Occipital lobe (tissue), 3 donors: ENCODE measurements at places on chromosomes 12 and 14.

DNA sequence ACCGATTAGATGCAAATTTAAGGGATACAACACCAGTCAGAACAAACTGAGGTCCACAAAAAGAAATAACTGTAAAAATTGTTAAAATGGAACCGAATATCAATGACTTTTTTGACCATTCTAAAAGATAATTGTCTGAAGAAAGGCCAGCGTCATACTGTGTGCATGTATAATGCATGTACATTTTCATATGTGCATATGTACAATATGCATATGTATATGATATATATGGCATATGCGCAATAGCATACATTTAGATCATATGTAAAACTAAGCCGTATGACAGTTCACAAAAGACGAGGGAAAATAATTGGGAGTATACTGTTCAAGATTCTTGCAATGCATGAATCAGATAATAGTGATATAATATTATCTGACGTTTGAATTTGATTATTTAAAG is 475.8 kb upstream of the TMEM132C start:
- DNase-seq: no peak

GRCh38 chr12:14833952-14834351 is 9.4 kb downstream of the ART4 start:
- DNase-seq: no peak

GRCh38 chr14:89384023-89384422 is 33.0 kb downstream of the FOXN3 start:
- DNase-seq: no peak

DNA sequence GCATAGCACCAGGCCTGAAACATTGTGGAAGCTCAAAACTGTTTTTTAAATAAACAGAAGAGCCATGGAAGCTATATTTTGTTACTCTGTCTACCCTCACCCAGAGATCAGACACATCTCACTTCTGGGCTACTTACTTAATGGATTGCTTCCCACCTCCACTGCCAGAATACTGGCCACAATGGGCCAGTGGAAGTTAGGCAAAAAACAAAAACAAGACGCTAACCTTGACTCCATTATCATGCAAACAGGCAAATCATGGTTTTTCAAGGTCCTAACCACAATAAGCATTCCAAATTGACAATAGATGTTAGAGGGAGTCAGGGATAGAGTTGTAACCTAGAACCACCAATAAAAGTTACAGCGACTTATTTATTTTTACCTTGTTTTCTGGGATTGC is 52.7 kb upstream of the PTCSC3 start:
- DNase-seq: no peak

DNA sequence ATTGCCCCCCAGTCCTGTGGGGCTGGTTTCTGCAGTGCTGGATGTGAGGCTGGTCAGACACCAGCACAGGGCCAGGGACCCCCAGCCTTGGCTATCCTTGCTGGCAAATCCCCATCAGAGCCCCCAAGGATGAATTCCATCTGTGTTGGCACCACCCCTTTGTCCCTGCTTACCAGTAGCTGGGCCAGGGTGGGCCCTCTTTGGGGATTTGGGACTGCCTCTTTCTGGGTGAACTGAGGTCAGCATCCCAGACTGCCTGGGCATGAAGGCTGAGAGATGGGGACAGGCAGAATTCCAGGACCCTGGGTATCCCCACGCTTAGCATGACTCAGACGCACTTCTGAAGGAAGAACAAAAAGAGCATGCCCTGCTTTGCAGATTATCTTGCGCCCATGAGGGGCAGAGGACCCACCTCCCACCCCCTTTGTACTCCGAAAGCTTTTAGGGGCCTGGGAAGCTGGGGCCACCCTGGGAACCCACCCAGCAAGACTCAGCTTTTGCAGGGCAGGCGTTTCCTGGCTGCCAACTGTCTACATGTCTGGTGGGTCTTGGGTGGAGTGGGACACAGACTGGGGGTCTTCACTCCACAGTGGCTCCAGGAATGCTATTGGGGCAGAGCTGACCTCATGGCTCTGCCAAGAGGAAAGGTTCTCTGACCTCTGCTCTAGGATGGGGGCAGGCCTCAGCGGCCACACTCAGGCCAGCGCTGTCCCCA is 26.8 kb downstream of the RFLNA start:
- DNase-seq: no peak

GRCh38 chr14:95098984-95099599 is 58.2 kb downstream of the DICER1 start:
- DNase-seq: no peak

GRCh38 chr14:60848066-60848465 is 113.5 kb downstream of the MNAT1 start:
- no peak for DNase-seq

DNA sequence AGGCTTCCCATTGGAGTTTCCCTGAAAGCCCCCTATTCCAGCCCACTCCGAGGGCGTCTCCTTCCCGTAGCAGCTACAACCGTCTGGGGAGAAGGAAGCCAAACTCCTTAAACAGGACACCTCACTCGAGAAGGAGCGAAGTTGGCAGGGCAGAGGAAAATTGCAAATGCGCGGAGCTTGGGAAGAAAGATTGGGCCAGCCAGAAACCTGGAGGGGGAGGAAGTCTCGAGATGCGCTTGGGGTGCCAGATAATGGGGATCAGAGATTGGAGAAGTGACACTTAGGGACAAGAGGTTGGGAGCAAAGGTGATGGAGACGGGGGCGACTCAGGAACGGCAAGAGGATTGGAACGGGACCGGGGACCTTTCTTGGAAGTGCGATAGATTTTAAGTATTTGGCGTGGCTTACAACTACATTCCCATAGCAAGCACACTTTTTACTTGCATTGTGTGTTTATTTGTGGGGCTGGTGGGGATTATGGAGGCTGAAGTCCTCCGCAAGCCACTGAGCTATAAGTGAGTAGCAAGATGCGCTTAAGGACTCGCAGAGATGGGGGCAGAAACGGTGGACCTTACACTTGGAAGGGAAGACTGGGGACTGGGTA is 926 bp downstream of the HRK start:
- no peak for DNase-seq

GRCh38 chr14:63745858-63746425 is 18.1 kb upstream of the SGPP1 start:
- no peak for DNase-seq

DNA sequence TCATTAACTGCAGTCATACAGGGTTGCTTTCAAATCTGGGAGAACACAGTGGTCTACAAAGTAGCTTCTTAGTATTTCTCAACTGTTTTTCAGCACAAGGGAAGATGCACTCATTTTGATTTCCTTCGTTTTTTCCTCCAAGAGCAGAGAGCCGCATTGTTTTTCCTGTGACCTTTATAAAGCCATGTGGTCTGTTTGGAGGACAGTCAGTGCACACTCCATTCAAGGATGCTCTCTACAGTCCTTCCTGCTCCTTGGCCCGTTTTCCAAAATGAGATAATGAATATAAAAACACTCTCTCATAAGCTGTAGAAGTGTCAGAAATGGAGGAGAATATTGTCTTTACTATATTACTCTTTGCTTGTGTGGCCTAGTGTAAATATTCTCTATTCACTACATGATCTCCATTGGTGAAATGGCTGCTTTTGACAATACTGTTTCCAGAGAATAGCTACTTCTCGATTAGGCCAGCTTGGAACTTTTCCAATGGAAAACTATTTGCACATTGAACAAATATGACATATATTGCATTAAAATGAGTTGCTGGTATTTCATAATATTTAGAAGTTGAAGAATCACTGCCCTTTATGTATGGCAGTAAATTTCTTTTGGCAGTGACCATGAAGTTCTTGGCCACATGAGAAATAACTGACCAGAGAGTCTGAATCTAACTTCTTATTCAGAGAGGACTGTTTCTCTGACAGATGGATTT is 393.1 kb upstream of the RGS6 start:
- no peak for DNase-seq

DNA sequence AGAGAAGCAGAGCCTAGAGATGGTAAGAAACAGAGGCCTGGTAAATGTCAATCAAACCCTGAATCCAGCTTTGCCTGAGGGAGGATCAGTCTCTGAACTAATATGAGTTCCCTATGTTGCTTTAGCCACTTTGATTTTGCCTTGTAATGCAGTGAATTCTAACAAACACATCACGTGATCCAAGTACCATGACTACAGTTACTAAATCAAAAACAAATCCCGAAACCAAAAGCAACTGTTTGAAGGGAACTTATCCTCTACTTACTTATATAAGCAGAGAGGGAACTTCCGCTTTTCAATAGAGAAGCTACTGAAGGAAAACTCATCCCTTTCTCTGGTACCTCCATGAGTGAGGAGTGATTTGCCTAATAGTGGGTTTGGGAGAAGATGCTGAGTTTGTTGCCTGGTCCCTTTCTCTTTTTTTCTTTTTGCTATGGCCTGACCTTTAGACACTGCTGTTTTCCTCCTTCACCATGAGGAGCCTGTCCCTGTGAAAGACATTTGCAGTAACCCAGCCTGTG is 7.7 kb upstream of the PPTC7 start:
- DNase-seq: no peak

- no peak for DNase-seq
Measured at GRCh38 chr12:21542403-21542802, 16.3 kb downstream of the SPX start.

DNA sequence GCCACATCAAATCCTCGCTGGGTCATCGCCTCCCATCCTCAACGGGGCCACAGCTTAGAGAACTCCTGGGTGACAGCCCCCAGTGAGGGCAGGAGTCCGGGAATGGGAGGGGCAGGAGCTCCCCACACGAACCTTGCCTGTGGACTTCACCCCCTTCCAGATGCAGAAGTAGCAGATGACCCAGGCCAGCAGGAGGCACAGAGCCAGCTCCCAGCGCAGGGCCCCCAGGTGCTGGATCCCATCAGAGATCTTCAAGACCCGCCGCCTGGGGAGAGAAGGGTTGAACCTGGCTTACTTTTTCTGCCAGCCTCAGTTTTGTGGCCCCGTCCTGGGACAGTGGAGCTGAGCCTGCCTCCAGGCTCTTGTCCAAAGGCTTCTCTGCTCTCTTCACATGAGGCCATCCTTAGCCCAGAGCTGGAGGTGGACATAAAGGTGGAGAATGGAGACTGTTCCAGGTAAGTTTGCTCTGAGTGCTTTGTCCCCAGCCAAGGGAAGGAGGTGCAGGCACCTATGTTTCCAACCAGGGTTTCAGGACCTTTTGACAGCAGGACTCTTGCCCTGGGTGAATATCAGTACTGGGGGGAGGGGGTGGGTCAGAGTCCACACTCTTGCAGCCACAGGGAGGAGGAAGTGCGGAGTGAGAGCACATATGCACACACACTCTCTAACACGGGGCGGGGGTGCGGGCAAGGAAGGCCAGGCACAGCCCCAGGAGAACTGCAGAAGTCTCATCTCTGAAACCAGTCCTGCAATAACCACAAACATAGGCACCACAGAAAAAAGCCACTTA is 23.3 kb upstream of the SLC6A12 start:
- DNase-seq: no peak

- DNase-seq: no peak
Measured at GRCh38 chr14:95759941-95760340, 46.0 kb upstream of the TCL1A start.

- no peak for DNase-seq
Measured at GRCh38 chr12:120072472-120073249, 43.9 kb downstream of the RAB35 start.

- no peak for DNase-seq
Measured at GRCh38 chr12:88400302-88400701, 180.0 kb downstream of the KITLG start.

DNA sequence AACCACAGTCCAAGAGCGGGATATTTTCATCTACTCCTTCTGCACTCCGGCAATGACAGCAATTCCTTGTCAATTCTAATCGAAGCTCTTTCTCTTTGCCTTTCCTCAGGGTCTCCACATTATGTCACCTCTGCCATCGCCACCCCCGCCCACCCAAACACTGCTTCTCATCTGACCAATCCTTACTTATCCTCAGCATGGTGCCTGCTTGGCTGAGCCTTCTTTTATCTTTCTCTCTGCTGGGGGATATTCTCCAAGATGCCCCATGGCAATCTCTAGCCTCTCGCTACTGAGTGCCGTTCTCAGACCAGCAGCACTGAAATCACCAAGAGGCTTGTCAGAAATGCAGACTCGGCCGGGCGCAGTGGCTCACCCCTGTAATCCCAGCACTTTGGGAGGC is 100.6 kb downstream of the PTPRB start:
- no peak for DNase-seq

DNA sequence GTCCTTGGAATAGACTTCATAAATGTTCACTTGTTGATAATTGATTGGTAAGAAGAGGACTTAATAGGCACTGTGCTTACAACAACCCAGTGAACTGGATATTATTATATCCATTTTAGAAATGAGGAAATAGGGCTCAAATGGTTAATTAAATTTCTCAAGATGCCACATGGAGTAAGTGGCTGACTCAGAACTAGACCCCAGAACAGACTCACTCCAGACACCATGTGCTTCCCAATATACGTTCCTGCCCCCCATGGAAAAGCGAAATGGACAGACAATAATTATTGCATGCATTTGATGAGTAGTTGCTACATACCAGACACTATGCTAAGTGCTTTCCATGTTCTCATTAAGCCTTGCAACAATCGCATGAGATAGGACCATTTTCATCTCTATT is 895 bp upstream of the ANKS1B start:
- no peak for DNase-seq

DNA sequence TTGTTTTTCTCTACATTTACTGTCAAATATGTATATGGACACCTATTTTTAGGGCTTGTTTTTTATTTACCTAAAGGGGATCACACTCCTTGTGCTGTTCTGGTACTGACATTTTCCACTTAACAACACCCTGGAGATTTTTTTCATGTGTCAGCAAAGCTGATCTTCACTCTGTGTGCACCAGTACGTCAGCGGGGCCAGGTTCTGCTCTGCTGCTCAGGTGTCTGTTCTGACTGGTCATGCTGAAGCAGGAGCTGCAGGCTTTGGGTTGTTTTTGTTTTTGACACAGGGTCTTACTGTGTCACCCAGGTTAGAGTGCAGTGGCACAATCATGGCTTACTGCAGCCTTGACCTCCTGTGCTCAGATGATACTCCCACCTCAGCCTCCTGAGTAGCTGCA is 81.9 kb upstream of the CCND2 start:
- no peak for DNase-seq

DNA sequence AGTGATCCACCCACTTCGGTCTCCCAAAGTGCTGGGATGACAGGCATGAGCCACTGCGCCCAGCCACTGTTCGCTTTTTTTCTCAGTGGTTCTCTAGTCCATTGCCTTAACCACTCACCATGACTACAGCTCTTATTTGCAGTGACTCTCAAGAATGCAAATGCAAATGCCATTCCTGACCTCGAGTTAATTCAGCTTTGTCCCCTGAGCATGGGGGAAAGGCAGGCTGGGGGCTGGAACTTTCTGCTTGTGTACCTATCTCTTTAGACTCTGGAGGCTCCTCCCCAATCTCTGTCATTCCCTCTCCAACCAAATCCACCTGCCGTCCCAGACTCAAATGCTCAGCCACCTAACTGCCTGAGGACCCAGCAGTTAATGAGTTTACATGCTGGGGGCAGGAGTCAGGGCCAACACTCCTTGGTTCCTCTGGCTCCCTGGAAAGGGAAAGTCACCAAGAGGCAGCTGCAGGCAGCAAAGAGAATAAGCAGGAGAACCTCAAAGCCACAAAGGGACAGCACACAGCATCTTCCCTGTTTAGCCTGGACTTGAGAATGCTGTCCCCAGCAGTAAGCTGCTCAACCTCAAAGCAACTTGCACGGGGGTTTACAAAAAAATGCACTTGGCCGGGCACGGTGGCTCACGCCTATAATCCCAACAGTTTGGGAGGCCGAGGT is 5.3 kb upstream of the HNF1A start:
- DNase-seq: no peak
